ENCODE measurements at places on chromosomes 4 and X.

DNA sequence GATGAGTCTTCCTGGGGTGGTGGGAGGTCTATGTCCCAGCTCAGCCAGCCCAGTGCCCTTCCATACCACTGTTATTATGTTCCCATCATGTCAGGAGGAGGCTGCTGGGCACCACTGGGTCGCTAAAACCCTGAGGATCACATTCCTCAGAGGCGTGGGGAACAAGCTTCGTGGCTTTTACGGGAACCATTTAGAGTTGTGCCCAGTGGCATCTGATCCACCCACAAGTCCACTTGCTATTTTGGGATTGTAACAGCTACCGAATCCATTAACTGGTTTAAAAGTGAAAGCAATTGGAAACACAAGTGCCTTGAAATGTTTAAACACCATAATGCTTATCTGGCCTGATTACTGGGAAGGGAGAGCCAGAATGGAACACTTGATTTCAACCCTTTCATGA is 13.1 kb upstream of the CCKAR start:
- no peak for DNase-seq

DNA sequence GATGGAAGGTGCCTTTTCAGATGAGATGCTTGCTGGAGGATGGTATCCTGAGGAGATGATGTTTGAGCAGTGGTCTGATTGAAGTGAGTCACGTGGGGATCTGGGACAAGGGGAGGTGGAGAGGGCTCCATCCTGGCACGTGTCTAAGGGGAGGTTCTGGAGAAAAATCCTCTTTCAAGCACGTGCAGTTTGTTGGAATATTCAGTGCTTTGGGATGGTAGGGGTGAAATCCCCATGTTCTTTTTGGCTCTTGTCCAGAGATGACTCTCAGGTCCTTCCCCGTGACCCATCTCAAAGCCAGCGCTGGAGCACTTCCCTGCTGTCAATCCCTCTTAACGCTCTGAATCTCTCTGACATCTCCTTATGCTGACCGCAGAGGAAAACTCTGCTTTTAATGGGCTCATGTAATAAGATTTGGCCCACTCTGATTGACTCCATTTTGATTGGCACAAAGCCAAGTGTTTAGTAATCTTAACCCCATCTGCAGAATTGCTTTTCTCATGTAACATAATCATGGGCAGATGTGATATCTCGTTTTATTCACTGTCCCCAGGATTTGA is 10.8 kb upstream of the KLKB1 start:
- DNase-seq, result peak; percentile 91

DNA sequence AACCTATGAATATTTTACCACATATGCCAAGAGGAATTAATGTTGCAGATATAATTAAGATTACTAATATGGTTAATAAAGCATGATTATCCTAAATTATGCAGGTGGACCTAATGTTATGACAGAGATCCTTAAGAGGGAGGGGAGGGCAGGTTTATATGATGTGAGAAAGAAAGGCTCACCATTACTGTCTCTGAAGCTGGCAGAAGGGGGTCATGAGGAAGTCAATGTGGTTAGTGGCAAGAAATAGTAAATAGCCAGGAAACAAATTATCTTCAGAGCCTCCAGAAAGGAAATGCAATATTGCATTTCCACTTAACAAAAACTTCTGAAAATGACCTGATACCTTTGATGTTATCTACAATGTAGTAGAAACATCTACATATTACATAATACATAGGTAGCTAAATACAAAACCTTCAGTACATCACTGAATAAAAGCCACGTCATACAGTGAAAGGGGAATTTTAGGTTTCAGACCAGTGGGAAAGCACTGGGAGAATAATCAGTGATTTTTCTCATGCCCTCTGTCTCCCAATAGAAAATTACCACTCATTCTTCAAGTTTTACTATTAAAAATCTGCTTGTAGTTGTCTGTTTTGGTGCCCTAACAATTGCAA is 609.2 kb downstream of the SPOCK3 start:
- no peak for DNase-seq

DNA sequence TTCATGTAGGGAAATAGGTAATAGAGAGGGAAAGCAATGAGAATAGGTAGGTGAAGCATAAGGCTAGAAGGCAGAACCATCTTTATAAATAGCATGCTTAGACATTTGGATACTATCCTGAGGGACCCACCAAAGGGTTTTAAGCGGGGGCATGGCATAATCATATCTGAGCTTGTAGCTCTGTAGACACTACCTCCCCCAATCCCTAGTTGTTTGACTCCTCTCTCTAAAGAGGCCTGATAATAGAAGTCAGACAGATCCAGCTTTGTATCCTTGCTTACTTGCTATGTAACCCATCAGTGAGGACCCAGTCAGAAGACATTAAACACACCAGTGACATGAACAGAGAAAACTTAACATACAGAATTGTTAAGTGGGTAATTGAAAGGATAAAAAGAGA is 58.7 kb downstream of the SCFD2 start:
- DNase-seq, result no peak

DNA sequence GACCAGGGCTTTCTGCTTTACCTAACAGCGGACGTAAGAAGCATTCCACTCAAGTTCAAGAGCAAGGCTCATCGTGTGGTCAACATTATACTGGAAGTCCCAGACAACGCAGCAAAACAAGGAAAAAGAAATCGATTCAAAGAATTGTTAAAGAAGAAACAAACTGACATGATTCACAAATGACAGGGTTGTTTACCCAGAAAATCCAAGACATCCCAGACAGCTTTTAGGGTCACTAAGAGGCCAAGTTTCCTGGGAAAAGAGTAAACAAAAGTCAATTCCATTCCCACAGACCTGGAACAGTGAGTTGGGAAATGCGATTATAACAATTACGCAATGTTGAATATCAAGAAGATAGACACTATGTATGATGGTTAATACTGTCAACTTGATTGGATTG is 21.5 kb upstream of the HTRA3 start:
- DNase-seq, result no peak

GRCh38 chr4:152064282-152064681 is 303.5 kb upstream of the GATB start:
- DNase-seq, result no peak

- DNase-seq, result no peak
These were observed 7.9 kb upstream of the PTPN13 start for GRCh38 chr4:86586160-86586572.

- no peak for DNase-seq
These were observed 825 bp upstream of the RASGEF1B start for GRCh38 chr4:81472281-81473182.

DNA sequence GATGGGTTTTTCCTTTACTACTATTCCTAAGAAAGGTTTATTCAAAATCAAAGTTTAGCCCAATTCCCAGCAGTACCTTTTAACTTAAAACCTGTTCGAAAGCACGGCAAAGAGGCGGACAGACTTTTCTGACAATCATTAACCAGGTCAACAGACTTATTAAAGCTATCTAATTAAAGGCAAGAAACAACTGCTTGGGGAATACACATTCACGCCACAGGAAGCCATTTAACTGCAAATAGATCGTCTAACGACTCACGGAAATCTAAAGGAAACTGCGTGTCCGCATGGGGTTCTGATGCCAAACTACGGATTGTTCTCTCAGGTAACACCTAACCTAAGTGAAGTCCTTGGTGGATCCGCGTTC is 663 bp upstream of the USP53 start:
- no peak for DNase-seq

DNA sequence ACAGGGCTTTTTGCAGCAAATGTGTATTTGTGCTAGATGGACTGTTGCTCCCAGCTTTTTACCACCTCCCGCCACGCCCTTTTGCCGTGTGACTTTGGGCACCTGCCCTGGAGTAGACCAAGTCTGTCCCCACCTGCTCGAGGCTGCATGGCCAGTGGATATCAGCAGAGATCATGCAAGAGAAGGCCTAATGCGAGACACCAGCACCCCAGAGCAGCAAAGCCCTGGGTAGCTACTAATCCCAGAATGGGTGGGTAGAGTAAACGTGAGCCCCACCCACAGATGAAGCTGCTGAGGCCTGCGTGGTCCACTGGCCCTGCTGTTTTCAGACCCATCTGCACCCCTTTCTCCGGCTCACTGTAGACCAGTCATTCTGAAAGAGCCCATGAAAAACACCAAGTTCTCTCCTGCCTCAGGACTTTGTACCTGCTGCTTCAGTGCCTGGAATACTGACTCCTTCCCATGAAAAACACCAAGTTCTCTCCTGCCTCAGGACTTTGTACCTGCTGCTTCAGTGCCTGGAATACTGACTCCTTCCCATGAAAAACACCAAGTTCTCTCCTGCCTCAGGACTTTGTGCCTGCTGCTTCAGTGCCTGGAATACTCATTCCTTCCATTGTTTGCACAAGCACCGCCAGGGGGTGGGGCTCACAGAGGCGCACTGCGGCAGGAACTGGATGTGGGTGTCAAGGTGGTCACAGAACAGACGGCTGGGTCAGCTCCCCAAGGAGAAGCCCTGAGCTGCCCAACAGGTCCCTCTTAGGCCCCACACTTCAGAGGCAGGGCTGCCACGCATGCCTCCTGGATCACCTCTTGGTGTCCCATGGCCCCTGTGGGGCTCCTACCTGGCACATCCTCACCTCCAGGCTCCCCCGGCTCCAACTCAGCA is 5.1 kb upstream of the TNIP2 start:
- DNase-seq, result peak; percentile 20

DNA sequence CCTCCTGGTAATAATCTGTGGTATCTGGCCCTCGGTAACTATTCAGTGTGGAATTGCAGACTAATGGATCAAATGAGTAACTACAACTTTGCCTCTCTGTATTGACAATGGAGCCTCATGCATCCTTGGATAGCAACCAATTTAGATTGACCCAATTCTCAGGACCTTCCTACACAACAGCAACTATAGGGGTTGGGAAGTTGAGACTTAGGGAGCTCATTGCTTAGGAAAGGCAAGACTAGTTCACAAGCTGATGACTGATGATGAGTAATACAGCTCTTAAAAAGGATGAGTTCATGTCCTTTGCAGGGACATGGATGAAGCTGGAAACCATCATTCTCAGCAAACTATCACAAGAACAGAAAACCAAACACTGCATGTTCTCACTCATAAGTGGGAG is 47.5 kb upstream of the KLHL13 start:
- DNase-seq, result no peak

- no peak for DNase-seq
These were observed 1.1 kb downstream of the GTPBP6 start for GRCh38 chrX:317424-318067.

DNA sequence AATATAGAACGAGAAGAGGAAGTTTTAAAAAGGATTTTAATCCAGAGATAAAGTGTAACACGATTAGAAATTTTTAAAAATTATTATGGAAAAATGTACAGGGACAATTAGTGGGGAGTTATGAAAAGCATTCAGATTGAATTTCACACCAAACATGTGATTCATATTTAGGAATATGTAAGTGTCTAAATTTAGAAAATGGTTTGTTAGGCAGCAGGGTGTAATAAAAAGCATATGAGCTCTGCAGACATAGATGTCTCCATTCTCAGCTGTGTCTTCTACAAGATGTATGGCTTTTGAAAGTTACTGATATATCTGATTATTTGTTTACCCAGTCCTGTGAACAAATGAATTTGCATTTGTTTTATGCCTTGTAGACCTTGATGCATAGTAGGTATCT is 638.9 kb upstream of the AGA start:
- DNase-seq, result no peak

- no peak for DNase-seq
These were observed 25.9 kb downstream of the CFAP299 start for GRCh38 chr4:80361329-80361900.

DNA sequence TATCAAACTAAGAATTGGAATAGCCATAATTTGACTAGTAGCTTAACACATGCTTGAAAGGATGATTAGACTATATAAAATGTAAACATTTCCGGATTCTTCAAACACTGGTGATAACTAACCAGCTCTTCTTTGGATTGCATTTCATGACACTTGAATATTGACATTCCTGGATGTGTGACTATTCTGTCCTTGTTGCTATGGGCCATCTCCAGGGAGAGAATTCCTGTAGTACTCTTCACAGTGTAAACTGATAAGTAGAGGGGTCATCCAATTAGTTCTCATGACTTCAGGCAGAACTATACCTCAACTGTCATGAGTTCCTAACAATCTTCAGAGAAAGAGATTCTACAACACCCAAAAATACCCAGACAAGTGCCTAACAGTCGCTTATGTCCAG is 1026.7 kb upstream of the TENM3 start:
- no peak for DNase-seq

- no peak for DNase-seq
These were observed 6.8 kb downstream of the AKAP17A start for GRCh38 chrX:1598021-1598875.

GRCh38 chr4:155802190-155802959 is 43.6 kb downstream of the GUCY1B1 start:
- no peak for DNase-seq

- DNase-seq, result peak; percentile 75
These were observed 16.0 kb downstream of the CCNQ start for GRCh38 chrX:153582896-153583295.

DNA sequence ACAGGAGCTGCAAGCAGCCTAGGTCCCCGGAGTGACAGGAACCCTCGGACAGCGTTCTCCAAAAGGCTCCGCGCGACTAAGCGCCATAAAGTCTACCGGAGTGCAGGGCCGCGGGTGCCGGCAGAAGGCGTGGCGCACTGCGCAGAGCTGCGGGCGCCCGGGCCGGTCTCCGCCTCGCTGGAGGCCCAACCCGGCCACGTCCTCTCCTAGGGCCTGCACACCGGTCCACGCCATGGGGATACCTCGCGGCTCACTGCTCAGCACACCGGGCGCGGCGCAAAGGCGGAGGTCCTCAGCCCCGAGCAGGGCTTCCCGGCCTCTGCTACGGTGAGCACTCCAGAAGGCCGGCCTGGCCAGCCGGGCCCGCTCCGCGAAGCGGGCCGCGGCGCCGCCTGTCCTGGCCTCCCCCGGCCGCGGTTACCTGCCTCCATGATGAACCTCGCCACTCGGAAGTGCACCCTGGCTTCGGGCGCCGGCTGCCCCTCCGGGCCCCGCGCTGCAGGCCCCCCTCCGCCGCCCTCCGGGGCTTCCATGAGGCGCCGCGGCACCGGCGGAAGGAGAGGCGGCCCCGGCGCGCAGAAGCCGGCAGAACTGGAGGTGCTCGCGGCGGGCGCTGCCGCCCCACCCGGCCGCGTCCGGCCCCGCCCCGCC is at the start of gene CCNQ:
Gene CCNQ (minus strand): TSS at position 599 of the 651 bp plus-strand sequence. CDS start 66 bp downstream, at position 533.
- no peak for DNase-seq

DNA sequence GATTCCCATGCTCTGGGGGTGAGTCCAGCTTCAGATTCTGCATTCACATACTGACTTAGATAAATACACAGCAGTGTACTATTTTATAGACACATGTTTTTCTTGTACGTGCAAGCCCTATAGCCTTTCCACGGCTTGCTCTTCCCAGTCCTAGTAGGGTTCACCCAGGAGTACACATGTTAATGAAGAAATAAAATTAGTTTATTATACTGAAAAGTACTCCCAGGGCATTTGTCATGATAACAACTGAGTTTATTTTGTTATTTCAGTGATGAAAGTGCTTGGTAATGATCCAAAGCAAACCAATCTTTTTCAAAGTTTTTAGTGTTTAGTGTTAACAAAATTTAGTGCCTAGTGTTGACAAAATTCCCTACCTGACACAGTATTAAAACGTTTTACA is 21.3 kb downstream of the MAPK10 start:
- DNase-seq, result no peak

- DNase-seq, result no peak
These were observed 88.7 kb downstream of the PDLIM5 start for GRCh38 chr4:94540476-94540875.

- DNase-seq, result no peak
These were observed 24.5 kb downstream of the ELF4 start for GRCh38 chrX:130085551-130086446.
